Posterior vena cava (tissue), 2 donors: ENCODE measurements at places on chromosomes 3 and 15. TPM values are rescaled to one million over a fixed set of nuclear protein-coding genes. Genes with fewer than 3 reads are reported as not detected.

GRCh38 chr15:79094611-79095021, 4.0 kb upstream of the RASGRF1 start:
- DNase-seq = no peak

GRCh38 chr3:53079791-53080555, 34.1 kb upstream of the SFMBT1 start:
- DNase-seq = peak; percentile 57

GRCh38 chr15:89332446-89332845, 2.2 kb downstream of the POLG start:
- no peak for DNase-seq

DNA sequence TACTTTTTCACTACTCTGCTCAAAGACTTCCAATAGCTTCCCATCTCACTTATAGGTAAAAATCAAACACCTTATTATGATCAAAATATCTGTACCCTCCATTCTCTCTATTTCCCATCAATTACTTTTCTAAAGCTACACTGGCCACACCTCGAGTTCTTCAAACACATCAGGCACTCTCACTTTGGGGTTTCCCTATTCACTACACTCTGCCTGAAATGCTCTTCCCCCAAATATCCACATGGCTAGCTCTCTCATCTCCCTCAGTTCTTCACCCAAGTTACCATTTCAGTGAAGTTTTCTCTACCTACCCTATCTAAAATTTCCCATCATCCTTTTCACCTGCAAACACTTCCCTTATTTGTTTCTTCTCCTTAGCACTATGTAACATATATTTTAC, 14.8 kb downstream of the UBE3A start:
- no peak for DNase-seq

The CFAP100 gene
- total RNA-seq = not detected

The CCR1 gene
- 23.7 TPM for total RNA-seq

The NOX5 gene
- 0.10 TPM for total RNA-seq
